Activated CD4-positive, alpha-beta T cell treated with anti-CD3 and anti-CD28 coated beads for 36 hours (primary cell): ENCODE measurements at places on chromosomes 7 and 10.

GRCh38 chr7:830069-830468, 2.2 kb upstream of the SUN1 start:
- DNase-seq, result no peak

DNA sequence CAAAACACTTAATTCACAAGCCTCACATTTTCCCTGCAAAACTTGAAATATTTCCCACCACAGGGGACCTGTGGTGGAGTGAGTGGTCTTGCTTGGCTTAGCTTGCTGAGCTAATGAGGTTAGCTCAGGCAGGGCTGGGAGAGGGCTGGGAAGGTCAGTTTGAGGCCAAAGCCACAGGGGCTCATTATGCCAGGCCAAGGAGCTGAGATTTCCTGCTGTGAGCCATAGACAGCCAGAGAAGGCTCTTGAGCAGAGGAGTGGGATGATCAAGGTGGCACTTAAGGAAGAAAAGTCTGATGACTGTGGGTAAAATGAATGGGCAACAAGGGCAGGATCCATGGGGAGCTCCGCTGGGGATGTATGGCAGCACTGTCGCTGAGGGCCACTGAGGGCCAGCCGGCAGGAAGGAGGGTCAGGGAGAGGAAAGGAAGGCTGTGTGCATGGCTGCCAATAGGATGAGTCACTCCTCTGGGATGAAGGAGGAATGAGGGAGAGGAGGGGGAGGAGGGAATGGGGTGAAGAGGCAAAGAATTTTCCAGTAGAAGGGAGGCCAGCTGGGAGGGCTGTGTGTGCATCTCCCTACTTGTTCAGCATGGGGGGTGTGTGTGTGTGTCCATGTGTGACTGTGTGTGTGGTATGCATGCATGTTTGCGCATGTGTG, 18.7 kb upstream of the ZNF488 start:
- DNase-seq, result no peak

- no peak for DNase-seq
Observed at GRCh38 chr7:86867163-86867762, 192.2 kb downstream of the ELAPOR2 start.

DNA sequence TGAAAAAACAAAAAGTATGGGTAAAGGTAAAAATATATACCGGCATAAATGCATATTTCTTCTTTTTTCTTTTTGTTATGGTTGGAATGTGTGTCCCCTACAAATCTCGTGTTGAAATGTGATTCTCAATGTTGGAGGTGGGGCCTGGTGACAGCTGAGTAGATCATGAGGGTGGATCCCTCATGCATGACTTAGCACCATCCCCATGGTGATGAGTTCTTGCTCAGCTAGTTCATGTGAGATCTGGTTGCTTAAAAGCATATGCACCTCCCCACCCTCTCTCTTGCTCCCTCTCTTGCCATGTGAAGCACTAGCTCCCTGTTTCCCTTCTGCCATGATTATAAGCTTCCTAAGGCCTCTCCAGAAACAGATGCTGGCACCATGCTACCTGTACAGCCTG, 93.3 kb downstream of the HYCC1 start:
- DNase-seq, result no peak
